ENCODE measurements at places on chromosomes 7 and 10.

GRCh38 chr10:98910546-98910945 lies 325.1 kb downstream of the HPSE2 start:
- no peak for DNase-seq

DNA sequence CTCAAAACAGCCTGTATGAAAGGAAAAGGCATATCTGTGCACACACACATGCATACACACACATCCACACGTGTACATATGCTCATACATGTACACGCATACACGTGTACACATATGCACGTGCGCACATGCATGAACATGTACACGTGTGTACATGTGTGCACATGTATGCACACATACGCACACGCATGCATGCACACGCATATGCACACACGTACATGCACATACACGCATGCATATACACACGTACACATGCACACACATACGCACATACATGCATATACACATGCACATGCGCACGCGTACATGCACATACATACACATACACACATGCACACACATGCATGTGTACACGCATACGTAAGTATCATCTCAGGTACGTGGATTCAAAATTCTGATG lies 19.4 kb downstream of the DIP2C start:
- DNase-seq: no peak

- DNase-seq: no peak
Observed at GRCh38 chr7:157807510-157807909, 470.7 kb downstream of the DNAJB6 start.

DNA sequence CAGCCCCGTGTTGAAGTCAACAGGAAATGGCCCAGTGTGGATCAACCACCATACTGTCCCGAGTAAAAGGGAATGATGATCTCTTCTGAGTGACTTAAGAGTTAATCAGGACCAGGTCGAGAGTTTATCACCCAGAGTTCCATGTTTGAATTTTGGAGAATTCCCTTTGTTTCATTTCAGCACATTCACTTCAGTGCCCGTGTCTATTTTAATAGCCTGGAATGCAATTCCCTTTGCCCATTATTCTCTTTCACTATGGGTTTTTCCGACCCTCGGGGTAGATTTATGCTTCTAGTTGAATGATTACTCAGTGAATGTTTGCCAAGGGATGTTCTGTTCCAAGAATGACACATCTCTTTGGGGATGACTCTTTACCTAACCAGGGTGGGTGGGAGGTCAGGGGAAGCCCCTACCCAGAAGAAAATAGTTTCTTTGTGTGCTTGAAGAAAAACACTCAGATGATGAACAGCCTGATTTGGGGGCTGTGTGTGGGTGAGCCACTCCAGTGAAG lies 594.9 kb downstream of the INHBA start:
- DNase-seq: no peak

GRCh38 chr7:120462991-120463390 lies 190.0 kb downstream of the KCND2 start:
- DNase-seq: no peak

GRCh38 chr10:44008270-44008916 lies 359.7 kb upstream of the ZNF32 start:
- no peak for DNase-seq

- no peak for DNase-seq
Observed at GRCh38 chr10:80447436-80448190, 6.5 kb upstream of the TSPAN14 start.

GRCh38 chr10:51082857-51083256 lies 8.6 kb downstream of the PRKG1 start:
- DNase-seq: no peak

GRCh38 chr7:19621740-19622139 lies 87.1 kb downstream of the POLR1F start:
- DNase-seq: no peak

GRCh38 chr7:64879086-64879730 lies 23.9 kb upstream of the ZNF273 start:
- DNase-seq: no peak

All from dorsolateral prefrontal cortex (tissue), 122 donors.